Neuronal stem cell (in vitro differentiated cells): ENCODE measurements at places on chromosomes 11 and 22.

GRCh38 chr11:37450613-37451012, 852.6 kb upstream of the RAG2 start:
- DNase-seq = no peak

- DNase-seq = no peak
Measured at GRCh38 chr11:112128483-112129121, 35.3 kb downstream of the IL18 start.

DNA sequence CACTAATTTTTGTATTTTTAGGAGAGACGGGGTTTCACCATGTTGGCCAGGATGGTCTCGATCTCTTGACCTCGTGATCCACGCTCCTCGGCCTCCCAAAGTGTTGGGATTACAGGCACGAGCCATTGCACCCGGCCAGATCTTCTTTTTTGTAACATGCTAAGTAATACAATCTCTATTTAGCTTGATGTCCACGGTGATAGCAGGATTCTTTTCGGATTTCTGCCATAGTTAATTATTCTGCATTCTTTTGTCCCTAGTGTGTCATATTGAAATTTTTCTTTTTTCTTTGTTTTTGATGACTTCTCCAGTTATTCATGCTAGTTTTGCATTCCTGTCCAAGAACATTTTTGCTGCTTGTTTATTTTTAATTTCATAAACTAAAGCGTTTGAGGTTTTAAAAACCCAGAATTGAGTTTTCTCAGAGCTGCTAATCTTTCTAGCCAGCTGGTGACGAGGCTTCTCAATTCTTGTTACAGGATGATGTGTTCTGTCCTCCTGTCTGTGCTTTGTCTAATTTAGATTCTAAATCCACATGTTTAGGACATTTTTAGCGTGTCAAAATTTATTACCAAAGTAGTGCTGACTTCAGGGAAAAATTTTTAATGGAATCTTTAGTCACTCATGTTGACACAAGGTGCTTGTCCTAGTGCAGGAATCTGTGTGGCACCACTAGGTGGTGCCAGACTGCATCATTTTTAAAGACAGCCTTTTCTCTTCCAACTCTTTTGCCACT, 21.8 kb downstream of the NF2 start:
- peak; percentile 42 for DNase-seq

GRCh38 chr11:109405671-109406070, 16.3 kb upstream of the C11orf87 start:
- DNase-seq = no peak

DNA sequence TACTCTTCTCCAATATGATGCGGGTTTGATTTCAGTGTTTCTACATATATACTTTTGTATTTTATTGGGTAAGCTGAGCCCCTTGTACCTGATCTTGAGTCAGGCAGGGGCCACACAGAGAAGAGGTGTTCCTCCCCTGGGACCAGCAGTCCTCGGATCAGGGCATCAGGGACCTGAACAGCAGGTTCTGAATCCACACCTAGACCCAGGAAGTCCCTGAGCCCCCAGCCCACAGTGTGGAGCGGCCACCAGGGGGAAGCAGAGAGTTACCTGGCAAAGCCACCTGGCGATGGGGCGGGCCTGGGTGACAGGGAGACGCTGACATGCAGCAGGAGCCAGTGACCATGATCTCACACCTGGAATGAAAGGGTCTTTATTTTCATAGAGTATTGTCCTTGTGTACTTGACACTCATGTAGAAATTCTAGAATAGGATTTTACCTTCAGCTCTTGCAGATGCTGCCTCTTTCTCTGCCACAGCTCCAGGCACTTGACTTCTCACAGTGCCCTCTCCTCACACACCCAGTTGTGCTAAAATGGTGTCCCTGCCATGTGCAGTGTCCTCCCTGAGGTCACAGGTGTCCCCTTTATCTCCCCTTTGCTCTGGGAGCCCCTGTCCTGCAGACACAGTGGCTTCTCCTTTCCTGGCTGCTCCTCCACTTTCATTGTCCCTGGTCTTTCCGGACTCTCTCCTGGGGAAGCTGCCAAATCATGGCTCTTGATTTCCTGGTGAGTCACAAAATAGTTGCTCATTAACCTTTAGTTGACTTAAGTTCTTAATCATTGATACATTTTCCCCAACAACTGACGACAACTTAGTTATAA, 48.5 kb downstream of the GGTLC2 start:
- peak; percentile 33 for DNase-seq

- no peak for DNase-seq
Measured at GRCh38 chr11:106520146-106520912, 442.9 kb downstream of the AASDHPPT start.

- no peak for DNase-seq
Measured at GRCh38 chr11:21494946-21495345, 697.9 kb upstream of the ANO5 start.

- no peak for DNase-seq
Measured at GRCh38 chr11:121533601-121534000, 80.8 kb upstream of the SORL1-AS1 start.

DNA sequence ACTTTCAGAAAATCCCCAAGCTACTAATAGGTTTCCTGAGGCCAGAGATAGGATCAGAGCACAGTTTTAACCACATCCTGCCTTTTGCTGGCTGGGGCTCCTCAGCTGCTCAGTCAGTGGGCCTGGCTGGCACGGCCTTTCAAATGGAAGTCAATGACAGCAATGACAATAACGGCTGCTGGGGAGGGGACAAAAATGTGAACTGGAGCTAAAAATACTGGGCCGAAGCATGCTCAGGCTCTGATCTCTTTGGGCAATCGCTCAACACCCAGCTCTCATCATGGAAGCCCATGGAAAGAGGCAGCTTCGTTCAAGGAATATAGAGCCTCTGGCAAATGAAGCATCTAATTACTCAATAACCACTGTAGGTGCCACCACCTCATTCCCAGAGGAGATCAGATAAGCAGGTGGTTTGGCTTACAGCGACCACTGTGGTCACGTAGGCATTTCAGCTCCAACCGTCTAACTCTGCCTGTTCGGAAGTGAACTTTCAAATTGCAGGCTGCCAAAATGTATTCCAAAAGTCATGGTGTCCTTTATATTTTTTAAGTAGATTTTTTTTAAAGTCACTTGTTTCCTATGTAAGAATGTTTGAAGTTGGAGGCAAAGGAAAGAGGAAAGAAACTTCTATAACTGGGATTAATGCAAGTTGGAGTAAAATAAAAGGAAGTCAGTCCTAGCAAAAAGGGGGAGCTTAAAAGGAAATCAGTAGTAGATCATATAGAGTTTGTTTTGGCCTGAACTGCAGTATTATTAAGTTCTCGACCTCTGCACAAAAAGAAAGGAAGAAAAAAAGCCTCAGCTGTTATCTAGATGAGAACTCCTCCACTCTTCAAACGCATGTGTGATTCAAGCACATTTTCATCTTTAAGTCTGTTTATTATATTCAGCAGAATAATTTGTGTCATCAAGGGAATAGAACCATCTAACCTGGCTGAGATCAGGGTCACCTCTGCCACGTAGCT, 14.1 kb downstream of the WT1 start:
- DNase-seq = no peak

- DNase-seq = peak; percentile 27
Measured at GRCh38 chr11:127098684-127099083, 98.1 kb upstream of the KIRREL3 start.

- DNase-seq = no peak
Measured at GRCh38 chr22:44172370-44173108, 8.2 kb upstream of the PARVG start.

- DNase-seq = no peak
Measured at GRCh38 chr11:63920939-63921417, 4.0 kb upstream of the RCOR2 start.

GRCh38 chr11:4087551-4087950, 7.0 kb upstream of the RRM1 start:
- DNase-seq = no peak
